Left lung (tissue), 14 donors: ENCODE measurements at places on chromosomes 12 and 14.

DNA sequence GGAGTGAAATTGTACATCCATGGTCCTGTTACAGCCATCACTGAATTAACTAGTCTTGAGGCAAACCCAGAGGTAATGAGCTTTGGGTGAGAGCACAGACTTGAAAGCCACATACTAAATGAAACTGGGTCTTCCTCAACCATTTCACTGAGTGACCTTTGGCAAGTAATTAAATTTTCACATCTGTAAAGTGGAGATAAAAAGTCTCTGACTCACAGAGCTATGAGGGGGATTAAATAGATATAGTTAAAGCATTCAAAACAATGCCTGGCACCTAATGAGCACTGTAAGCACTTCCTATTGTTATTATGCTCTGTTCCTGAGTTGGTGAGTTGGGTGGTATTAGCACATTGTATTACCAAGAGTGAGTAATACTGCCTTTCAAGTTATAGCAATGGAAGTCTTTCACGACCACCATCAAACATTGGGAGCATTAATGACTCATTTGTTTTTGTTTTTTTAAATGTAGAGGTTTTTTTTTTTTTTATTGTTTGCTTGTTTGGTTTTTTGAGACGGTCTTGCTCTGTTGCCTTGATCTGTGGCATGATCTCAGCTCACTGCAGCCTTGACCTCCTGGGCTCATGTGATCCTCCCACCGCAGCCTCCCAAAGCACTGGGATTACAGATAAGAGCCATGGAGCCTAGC lies 12.5 kb upstream of the STRN3 start:
- no peak overlapping the region for H3K27ac ChIP-seq
- no peaks in the 10 kb centered on the region for H3K4me1 ChIP-seq
- no peak for DNase-seq
- H3K4me3 ChIP-seq = no peak overlapping the region
- H3K36me3 ChIP-seq = no peaks in the 10 kb centered on the region
- H3K27me3 ChIP-seq = no peaks in the 10 kb centered on the region

GRCh38 chr12:13233830-13234641 lies 37.5 kb downstream of the EMP1 start:
- no peak for DNase-seq
- H3K27me3 ChIP-seq = no peaks in the 10 kb centered on the region
- no peaks in the 10 kb centered on the region for H3K36me3 ChIP-seq
- H3K4me3 ChIP-seq = no peak overlapping the region

DNA sequence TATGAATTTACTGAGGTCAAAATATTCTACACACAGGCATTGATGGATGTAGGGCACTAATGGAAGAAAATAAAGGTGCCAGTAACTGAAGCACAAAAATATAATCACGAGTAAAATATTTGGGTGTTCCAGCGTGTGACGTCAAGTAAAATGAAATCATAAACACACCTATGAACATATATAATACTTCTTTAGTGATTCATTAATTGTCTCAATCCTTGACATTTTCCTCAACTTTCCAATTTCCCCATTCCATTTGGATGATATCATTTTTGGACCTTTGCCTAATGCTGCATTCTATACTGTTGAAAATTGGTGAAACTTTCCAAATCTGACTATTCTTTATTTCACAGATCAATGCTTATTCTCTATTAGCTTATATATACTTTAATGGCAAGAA lies 649.3 kb downstream of the GALC start:
- H3K27me3 ChIP-seq = no peaks in the 10 kb centered on the region
- no peak for DNase-seq
- H3K4me3 ChIP-seq = no peak overlapping the region

GRCh38 chr12:68040450-68041075 lies 51.3 kb downstream of the IFNG-AS1 start:
- no peaks in the 10 kb centered on the region for H3K27me3 ChIP-seq
- H3K27ac ChIP-seq = no peak overlapping the region
- DNase-seq = peak; percentile 53
- H3K4me3 ChIP-seq = no peak overlapping the region
- H3K36me3 ChIP-seq = no peaks in the 10 kb centered on the region

DNA sequence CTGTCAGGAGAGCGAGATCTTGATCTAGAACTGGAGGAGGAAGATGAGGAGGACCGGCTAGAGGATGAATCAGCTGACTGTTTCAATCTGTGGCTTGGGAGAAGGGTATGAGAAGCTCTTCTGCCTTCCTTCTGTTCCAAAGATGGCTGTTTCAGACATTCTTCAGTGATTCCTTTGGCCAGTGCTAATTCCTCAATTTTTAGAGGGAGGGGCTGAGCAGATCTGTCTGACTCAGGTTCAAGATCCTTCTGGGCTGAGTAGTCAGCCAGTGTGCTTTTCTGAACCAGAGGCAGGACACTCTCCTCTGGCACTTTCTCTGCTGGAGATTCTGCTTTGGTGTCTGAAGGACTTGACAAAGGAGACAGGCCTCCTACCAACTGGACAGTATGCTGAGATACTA lies 15.2 kb downstream of the ACIN1 start:
- H3K4me3 ChIP-seq = no peak overlapping the region
- peaks cover 100% of the 10 kb centered on the region for H3K36me3 ChIP-seq
- no peaks in the 10 kb centered on the region for H3K4me1 ChIP-seq
